GM12878 (cell line): ENCODE measurements at places on chromosomes 16 and 17. TPM values are rescaled to one million over a fixed set of nuclear protein-coding genes. Genes with fewer than 3 reads are reported as not detected.

The KRT13 gene
- total RNA-seq: not detected in 2 replicates

- no peak overlapping the region for H3K4me3 ChIP-seq
- no peaks in the 10 kb centered on the region for H3K27me3 ChIP-seq
- no peaks in the 10 kb centered on the region for H3K36me3 ChIP-seq
- no peak for DNase-seq
- no peaks in the 10 kb centered on the region for H3K4me1 ChIP-seq
- H3K27ac ChIP-seq: no peak overlapping the region
Measured at GRCh38 chr16:25796239-25796638, 104.5 kb downstream of the HS3ST4 start.

- peaks cover 3% of the 10 kb centered on the region; the same call in 1 of the 2 replicates for H3K4me1 ChIP-seq
- H3K36me3 ChIP-seq: no peaks in the 10 kb centered on the region
- peaks cover 3% of the 10 kb centered on the region; the same call in 1 of the 2 replicates for H3K27me3 ChIP-seq
- no peak overlapping the region for H3K27ac ChIP-seq
- no peak for DNase-seq
- H3K4me3 ChIP-seq: no peak overlapping the region
Measured at GRCh38 chr16:10178080-10178479, 4.1 kb downstream of the GRIN2A start.

DNA sequence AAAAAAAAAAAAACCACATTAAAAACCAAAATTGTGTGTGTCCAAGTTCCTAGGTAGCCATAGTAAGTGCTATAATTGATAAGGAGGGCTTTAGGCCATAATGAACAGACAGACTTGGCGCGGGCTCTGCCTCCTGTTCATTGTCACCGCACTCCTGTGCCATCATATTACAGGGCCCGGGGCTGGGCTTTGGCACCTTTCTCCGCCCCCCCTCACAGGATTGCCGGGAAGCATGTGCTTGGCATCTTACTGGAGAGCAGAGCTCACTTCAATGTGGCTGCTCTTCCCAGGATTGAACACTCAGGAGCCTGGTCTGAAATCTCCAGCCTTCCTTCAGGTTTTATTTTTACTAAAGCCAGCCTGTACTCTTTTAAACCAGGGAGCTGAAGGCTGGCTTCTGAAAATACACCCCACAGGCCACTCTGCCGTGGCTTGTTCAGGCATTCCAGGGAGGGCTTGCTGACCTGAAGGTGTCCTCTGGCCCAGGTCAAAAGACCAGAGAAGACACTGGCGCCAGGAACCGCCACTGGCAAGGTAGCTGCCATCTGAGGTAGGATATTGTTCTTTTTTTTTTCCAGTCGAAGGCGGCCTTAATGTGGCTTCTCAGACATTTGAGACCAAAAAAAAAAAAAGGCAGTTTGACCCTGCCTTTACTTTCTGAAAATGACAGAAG is 39.3 kb downstream of the DHRS7B start:
- no peak for DNase-seq
- H3K27me3 ChIP-seq: no peaks in the 10 kb centered on the region
- H3K36me3 ChIP-seq: no peaks in the 10 kb centered on the region
- peaks cover 2% of the 10 kb centered on the region for H3K4me1 ChIP-seq
